ENCODE measurements at places on chromosomes 6 and 20.

- DNase-seq = no peak
Observed at GRCh38 chr6:149405823-149406765, 6.0 kb downstream of the SUMO4 start.

DNA sequence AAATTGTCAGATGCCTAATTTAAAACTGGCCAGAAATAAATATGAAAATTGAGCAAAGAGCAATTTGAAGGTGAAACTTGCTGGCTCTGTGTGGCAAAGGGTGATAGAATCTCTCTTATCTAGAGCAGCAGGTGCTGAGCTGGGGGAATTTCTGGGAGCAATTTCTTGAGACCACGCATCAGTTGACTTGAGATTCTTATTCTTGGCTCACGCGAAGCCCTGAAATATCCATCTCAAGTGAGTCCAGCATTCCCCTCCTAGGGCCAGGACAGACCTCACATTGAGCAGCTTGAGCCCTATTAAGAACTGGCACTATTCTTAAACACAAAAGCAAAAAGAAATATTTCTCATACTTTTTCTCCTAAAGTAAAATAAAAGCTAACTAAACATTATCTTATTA lies 66.3 kb downstream of the MAP7 start:
- DNase-seq = no peak

GRCh38 chr6:148157841-148158240 lies 184.8 kb upstream of the SASH1 start:
- no peak for DNase-seq

GRCh38 chr6:101080597-101080996 lies 199.5 kb upstream of the ASCC3 start:
- DNase-seq = no peak

DNA sequence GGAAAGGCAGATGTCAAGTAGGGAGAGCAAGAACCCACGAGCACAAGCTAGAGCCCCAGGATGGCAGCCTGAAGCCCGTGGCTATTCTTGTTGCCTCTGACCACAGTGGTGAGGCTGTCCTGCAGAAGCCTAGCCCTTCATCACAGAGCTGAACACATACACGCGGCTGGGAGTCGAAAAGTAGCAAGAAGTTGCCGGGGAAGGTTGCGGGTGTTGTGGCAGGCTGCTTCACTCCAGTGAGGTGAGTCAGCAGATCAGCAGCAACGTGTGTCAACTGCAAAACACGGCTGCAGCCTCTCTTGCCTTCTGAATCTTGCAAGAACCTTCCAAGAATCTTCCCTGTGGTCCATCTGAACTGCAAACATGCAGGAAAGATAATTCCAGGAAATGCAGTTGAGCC lies 10.6 kb upstream of the STX16 start:
- no peak for DNase-seq

GRCh38 chr20:62365814-62366369 lies 1.2 kb downstream of the LAMA5 start:
- no peak for DNase-seq

GRCh38 chr6:128586095-128586494 lies 65.7 kb upstream of the PTPRK start:
- DNase-seq = no peak

DNA sequence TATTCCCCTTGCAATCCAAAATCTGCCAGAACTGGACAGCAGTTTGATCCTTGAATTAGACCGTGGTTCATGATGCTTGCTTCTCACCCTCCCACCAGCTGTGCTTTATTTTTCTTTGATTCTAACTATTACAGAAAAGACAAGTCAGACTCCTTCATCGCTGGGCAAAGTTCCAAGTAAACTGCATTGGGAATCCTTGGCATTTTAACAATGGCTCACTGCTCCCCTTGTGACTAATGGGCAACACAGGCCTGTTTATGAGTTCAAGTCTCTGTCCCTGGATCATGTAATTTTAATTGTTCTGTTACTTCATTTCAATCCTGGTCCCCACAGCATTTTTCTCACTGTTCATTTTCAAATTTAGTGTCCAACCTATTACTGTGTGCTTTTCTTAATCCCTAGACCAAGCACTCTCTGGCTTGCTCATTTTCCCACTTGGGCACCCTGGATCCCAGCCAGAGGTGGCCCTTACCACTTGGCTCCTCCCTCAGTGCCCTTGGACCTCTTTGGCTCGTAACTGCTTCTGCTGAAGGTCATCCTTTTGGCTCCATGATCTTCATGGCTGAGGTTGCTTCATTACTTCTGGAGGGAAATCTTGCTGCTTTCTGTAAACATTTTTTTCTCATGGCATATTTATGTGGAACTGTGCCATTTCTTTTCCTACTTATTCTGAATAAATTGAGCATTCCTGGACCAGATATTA lies 32.8 kb downstream of the PSMB9 start:
- no peak for DNase-seq

DNA sequence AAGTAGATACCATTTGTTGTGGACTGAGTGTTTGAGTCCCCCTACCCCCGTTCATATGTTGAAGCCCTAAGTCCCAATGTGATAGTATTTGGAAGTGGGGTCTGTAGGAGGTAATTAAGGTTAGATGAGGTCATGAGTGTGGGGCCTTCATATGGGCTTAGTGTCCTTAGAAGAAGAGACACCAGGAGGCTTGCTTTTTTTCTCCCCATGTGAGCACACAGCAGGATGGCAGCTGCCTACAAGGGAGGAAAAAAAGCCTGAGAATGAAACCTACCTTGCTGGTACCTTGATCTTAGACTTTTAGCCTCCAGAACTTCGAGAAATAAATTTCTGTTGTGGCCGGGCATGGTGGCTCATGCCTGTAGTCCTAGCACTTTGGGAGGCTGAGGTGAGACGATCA lies 67.9 kb upstream of the TULP4 start:
- DNase-seq = no peak

DNA sequence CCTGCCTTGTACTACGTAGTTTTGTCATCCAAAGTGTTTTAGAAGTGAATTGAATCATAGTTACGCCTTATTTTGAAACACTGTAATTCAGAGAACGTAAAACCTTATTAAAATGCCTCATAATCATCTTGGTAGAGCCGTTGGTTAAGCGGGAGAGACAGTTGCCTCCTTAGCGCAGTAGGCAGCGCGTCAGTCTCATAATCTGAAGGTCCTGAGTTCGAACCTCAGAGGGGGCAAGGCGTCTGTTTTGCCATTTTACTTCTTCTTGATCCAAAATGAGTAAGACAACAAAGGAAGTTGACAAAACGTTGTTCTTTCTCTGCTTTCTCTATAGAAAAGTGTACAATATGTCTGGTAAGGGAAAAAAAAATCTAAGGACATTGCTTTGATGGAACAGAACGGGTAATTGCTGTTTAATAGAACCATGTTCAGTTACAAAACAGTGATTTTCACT lies 20.7 kb upstream of the TRIM27 start:
- DNase-seq = no peak

Measured in stimulated activated CD4-positive, alpha-beta T cell treated with anti-CD3 and anti-CD28 coated beads, Interleukin-1b, Interleukin-23, amount 100 ng/mL, for 1 hour (primary cell).